Posterior cingulate gyrus (tissue), 11 donors: ENCODE measurements at places on chromosomes 5 and 9.

DNA sequence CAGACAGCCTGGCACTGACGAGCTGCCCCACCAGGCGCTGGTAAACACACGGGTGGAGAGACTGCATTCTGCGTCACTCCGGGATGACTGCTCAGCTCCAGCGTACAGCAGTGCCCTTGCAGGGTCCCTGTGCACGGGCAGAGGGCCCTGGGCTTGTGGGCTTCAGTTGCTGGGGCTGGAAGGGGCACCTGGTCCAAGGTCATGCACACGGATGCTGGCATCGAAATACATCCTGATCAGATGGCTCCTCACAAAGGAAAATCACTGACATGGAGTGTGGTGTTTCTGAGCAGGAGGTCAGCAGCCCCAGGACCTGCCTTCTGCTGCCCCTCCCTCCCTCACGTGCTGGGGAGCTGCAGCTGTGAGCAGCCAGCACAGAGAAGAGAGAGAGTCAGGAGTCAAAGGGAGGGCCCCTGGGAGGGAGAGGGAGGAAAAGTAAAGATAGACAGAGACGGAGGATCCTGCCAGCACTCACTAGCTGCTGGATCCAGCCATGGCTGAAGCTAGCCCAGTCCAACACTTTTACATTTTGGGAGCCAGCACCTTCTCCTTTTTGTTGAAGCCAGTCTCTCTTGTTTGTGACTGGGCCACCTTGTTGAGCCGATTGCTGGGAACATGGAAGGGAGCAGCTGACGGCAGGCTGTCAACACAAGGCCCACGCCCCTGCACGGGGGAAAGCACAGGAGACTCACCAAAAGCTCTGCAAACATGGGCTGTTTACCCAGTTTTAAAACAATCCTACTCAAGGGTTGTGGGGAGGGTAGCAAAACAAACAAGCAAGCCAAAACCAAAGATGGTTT, 166.5 kb upstream of the PHYKPL start:
- no peak for DNase-seq

DNA sequence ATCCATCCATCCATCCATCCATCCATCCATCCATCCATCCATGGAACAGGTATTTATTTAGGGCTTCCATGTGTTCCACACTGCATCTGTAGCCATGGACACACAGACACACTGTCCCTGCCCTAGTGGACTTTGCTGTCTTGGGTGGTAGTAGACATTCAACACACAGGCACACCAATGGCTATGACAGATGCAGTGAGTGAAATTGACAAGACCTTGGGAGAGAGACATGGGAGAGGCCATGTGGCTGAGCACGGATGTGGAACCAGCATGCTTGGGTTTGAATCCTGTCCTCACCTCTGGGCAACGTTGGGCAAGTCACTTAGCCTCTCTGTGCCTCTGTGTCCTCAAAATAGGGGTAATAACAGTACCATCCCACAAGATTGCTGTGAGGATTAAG, 45.3 kb downstream of the STOM start:
- no peak for DNase-seq

- DNase-seq: no peak
Measured at GRCh38 chr9:33167972-33168461, 881 bp upstream of the B4GALT1 start.

DNA sequence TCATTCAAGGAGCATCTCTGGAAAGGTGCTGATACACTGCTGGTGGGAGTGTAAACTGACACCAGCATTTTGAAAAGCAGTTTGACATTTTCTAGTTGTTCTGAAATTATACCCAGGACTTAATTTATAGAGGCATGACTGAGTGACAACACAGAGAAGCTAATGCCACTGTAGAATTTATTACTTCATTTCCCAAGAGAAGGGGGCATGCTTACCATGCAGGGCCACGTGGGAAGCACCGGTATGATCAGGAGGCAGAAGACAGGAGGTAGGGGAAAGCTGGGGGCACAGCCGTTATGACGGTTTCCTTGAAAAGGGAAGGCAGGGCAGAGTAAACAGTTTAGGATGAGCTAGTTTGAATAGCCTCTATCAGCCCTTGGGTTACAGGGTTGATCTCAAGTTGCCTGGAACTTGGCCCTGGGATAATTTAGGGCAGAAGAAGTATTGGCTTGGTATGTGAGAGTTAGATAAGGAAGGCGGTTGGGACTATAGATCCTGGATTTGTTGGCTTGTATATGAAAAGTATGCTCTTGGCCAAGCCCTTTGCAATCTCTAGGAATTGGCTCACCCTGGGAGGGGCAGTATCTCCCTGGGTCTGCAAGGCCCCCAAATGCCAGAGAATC, 305.7 kb downstream of the ENC1 start:
- no peak for DNase-seq

DNA sequence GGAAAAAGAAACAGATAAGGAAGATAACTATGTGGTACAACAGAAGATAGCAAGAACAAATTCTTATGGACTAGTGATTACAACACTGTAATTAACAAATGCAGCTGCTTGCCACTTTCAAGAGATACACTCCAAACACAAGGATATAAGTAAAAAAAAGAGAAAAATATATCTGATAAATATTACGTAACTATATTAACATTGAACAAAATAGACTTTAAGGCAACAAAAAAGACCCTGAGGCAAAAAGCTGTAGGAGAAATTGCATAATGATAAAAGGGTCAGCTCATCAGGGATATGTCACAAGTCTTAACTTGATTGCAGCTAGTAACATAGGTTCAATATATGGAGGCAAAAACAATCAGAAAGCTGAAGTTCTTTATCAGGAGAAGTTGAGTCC, 51.3 kb upstream of the RNF130 start:
- DNase-seq: no peak
